ENCODE measurements at places on chromosomes 12 and 14.

GRCh38 chr14:65962952-65963351, 523.2 kb upstream of the CCDC196 start:
- DNase-seq: no peak

GRCh38 chr14:78048120-78048519, 122.1 kb upstream of the NRXN3 start:
- DNase-seq: no peak

GRCh38 chr14:102928412-102929240, 6.2 kb downstream of the AMN start:
- DNase-seq: peak; percentile 73

DNA sequence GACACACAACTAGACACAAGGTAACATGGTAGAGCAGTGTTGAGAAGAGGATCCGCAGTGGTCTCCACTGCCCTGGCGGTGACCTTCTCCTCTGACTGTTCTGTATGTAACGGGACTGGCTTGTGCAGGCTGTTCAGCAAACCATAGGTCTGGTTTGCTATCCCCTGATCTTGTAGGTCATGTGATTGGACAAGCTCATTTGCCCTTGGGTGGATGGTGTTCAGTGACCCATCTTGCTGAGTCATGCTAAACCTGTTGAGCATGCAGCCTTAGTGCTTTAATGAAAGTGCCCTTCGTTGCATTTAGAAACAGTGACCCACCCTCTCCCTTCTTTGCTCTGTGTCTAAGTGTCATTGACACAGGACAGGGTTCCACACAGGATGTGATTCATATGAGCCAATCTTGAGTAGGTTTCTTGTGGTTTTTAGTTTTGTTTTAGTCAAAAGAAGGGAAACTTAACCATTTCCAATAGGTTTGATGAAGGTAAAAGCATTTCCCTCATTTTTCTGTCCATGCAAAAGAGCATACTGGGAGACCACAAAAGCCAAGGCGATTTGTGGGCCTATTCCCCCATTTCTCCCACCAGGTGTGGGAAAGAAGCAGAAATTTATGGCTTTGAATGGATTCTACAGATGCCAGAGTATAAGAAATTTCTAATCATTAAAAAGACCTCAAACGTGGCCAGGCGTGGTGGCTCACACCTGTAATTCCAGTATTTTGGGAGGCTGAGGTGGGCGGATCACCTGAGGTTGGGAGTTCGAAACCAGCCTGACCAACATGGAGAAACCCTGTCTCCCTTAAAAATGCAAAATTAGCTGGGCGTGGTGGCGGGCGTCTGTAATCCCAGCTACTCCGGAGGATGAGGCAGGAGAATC, 32.6 kb upstream of the HIF1A start:
- peak; percentile 10 for DNase-seq

- no peak for DNase-seq
Measured at GRCh38 chr14:89302396-89302950, 114.6 kb downstream of the FOXN3 start.

DNA sequence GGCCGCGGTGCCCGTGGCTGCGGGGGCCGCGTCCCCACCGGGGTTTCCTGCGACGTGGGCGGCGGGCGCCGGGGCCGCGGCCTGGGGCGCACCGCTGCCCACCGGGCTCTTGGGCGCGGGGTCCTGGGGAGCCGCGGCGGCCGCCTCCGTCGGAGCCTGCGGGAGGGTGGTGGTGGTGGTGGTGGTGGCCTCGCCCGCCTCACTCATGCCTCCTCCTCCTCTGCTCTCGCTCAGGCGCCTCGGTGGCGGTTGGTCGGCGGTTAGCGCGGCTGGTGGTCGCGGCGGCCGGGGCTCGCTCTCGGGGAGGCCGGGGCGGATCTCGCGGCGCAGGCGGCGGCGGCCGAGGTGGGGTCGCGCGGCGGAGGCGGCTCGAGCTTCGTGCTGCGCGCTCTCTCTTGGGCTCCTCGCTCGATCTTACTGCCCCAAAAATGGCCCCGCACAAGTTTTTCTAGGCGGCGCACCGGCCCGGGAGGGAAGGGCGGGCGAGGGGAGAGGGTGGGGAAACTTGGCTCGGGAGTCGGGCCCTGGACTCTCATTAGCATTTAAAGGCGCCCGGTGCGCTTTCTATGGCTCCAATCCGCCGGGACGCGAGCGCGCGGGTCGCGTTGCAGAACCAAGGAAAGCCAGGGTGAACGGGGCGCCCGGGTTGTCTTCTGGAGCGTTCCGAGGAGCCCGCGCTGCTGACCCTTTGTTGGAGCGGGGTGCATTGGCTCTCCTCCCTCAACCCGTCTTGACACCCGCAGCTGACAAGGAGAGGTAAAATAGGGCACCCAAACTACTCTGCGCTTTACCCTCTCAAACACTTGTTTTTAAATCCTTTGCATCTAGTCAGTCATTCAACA, at the start of gene YBX3:
YBX3 (minus strand) TSS at position 419 of the 842 bp plus-strand sequence; CDS start at position 207, 212 bp downstream.
- peak; percentile 10 for DNase-seq
